ENCODE measurements at places on chromosomes 12 and 14.

DNA sequence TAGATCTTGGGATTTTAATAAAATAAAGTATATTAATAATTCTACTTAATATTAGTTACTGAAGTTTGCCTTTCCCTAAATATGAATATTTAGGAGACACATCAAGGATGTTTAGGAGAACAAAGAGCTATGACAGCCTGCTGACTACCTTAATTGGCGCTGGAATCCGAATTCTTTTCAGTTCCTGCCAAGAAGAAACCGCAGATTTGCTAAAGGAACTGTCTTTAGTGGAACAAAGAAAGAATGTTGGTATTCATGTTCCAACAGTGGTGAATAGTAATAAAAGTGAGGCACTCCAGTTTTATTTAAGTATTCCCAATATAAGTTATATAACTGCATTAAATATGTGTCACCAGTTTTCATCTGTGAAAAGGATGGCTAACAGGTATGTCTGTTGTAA is 54.5 kb downstream of the MIS18BP1 start:
- DNase-seq = no peak

GRCh38 chr12:2267703-2268470 is 215.1 kb downstream of the CACNA1C start:
- DNase-seq = no peak

DNA sequence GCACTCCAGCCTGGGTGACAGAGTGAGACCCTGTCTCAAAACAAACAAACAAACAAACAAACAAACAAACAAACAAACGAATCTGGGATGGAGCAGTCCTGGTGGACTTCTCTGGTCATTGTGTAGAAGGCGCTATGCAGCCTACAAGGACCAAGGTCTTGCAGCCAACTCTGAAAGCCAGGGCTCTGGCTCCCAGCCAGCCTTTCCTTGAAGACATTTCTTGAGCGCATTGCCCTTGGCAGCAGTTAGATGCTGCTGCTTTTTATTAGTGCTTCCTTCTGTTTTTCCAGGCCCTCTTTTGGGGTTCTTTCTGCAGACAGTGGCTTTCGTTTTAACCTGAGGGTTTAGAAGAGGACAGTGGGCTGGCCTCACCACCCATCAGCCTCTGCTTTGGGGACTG is 20.2 kb downstream of the CCDC177 start:
- DNase-seq = no peak

GRCh38 chr14:76227450-76228050 is 75.8 kb downstream of the GPATCH2L start:
- no peak for DNase-seq
